ENCODE measurements at places on chromosomes 4 and X.

DNA sequence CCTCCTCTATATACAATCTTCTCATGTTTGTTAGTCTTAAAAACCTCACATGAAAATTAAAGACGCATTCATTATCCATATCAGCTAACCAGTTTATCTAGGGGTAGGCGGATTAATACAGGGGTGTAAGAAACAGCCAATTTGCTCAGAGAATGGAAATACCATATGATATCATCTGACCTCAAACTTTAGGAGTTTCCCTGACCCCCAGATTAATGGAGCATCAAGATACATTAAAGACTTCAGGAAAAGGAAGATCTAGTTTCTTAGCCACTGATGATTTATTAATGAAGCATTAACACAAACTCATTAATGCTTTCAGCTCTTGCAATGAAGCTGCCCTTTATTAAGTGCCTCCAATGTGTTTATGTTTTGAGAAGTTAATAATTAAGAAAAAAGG is 67.5 kb downstream of the CAMK2D start:
- DNase-seq: no peak

- no peak for DNase-seq
Measured at GRCh38 chr4:7186516-7187167, 5.7 kb upstream of the SORCS2 start.

- DNase-seq: no peak
Measured at GRCh38 chr4:146763560-146763959, 124.9 kb downstream of the POU4F2 start.

DNA sequence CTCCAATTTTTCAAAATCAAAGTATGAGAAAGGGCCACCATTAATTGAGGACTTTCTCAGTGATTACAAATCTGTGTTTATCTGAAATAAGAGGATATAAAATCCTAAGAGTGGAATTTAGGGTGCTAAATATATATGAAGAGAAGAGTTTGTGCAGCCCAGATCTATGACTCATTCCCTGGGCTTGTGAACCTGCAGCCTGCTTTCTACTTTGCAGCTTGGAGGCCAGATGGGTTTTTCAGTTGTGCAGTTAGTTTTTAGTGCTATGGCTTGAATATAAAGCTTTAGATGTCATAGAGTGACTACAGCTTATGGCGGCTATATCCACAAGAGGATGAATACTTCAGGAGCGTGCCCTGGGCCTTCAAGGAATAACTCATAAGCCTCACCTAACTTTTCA is 1391.1 kb downstream of the FSTL5 start:
- no peak for DNase-seq

DNA sequence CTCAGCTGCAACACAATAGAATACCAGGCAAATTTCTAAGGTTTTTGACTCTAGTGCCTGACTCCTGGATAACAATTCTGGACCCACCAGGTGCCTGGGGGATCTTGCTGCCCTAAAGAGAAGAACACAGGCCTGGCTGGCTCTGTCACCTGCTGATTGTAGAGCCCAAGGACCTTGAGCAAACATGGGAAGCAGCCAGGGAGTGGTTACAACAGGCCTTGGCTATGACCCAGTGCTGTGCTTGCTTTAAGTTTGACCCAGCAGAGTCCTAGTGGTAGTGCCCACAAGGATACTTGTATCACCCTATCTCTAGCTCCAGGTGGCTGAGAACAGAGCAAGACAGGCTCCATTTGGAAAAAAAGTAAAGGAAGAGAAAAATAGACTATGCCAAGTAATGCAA is 176.8 kb upstream of the DCAF12L2 start:
- DNase-seq: no peak

Data from CD4-positive, alpha-beta T cell treated with Interleukin-15 for 4 hours (primary cell).